ENCODE measurements at places on chromosomes 13 and 19.

DNA sequence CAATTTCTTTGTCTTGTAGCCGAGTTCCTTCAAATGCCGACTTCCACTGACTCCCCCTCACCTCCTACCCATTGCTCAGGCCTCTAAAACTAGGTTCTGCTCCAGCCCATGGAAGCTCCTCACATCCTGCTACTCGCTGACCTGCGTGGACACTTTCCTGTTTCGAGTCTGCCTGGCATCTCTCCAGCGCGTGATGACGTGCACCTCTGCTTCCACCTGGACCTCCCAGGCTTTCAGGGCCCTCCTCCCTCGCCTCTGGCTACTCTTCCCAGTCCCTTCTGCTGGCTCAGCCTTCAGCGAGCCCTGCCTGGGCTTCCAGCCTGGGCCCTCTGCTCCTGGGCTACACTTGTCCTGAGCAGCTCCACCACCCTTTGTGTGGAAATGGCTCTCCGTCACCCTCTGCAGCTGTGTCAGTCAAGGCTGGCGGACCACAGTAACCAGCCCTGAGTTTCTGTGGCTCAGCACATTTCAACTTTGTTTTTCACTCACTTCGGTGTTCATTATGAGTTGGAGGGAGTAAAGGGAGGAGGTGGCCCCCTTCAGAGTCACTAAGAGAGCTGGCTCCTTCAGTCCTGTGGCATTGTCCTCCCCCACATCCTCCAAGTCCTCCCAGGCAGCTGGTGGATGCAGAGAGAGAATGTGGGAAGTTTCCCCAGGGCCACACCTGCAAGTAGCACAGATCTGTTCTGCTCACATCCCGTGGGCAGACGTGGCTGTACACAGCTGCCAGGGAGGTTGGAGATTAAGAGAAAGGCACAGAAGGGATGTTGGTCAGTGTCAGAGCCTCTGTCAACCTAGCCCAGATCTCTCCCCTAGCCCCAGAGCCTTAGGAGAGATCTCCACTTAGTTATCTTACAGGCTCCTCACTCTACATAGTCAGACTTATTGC lies 49.4 kb downstream of the SERP2 start:
- DNase-seq, result no peak

DNA sequence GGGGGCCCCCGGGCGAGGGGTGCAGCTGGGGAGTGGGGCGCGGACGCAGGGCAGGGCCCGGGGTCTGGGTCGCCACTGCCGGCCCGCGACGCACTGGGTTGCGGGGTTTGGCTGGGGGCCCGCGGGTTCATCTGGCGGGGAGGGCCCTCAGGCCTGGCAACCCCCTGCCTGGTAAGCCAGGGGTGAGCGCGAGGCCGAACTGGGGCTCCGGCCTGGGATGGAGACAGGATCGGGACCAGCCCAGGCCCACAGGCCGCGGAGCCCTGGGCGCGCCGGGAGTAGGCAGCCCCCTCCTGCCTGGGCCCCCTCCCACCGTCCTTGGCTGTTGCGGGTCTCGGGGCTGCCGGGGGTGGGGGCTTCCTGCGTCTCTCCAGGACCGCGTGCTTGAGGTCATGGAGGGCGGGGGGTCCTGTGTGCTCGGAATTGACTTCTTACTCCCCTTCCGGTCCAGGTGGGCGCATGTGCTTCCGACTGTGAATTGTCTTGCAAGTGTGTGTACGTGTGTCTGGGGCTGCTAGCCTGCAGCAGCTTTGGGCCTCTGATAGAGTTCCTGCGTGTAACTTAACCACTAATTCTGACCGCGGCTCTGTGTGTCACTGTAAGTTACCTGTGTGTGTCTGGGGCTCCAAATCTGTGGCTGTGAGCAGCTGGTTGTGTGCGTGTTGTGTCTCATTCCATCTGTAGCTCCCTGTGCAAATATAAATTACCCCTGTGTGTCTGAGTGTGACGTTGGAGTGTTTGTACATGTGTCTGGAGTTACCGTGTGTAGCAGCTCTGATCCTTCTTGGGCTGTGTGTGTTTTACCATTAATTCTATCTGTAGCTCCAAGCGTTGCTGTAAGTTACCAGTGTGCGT lies 751 bp downstream of the GRAMD1A start:
- peak; percentile 75 for DNase-seq

GRCh38 chr19:33905473-33905936 lies 108.8 kb downstream of the KCTD15 start:
- DNase-seq, result no peak

GRCh38 chr13:20369886-20370361 lies 137.8 kb upstream of the GJB6 start:
- no peak for DNase-seq

DNA sequence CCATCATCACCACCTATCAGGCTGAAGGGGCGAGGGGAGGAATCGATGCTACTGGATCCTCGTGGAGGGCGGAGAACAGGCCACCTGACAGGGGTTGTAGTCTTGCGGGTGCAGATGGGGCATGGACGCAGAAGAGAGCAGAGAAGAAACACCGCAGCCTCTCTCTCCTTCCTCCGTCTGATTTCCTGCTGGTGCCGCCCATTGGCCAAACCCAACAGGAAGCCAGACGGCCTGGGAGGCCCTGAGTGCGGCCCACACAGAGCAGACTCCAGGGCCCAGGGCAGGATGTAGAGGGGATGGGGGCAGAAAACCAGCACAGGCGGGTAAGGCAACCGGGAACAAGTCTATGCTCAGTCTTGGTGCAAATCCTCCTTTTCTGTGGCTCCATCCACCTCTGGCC lies 15.4 kb downstream of the CEBPA start:
- no peak for DNase-seq

DNA sequence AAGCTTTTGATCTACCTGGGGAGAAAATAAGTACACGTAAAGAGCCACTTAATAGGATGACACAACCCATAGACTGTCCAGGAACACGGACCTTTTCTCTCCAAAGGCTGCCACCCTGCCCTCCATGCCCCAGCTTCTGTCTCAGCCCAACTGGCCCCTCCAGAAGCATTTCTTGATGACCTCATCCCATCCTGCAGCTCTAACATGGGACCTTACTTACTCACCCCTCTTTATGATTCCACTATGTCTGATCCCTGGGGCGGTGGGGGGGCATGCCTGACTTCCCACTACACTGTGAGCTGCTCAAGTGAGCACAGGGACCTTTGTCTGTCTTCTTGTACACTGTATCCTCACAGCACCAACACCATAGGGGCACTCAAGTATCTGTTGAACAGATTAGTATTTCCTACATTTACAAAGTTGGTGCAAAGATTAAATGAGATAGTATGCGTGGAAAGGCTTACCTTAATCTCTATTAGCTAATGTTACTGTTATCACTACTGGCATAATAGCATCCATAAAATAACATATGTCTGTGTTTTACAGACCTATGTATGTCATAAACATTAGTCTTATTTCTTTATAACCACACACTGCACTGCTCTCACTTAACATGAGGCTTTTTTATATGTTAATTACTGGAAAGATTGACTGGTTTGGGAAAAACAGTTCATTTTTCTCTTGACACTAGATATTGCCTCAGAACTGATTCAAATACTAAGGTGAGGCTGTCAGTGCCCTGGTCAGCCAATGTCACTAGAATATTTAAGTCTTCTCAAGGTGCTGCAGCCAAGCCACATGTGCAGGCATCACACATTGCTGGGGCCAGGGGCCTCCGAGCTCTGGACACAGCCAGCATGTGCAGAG lies 100.9 kb downstream of the FOXO1 start:
- DNase-seq, result no peak

GRCh38 chr19:10921199-10921909 lies 7.1 kb downstream of the YIPF2 start:
- DNase-seq, result no peak

DNA sequence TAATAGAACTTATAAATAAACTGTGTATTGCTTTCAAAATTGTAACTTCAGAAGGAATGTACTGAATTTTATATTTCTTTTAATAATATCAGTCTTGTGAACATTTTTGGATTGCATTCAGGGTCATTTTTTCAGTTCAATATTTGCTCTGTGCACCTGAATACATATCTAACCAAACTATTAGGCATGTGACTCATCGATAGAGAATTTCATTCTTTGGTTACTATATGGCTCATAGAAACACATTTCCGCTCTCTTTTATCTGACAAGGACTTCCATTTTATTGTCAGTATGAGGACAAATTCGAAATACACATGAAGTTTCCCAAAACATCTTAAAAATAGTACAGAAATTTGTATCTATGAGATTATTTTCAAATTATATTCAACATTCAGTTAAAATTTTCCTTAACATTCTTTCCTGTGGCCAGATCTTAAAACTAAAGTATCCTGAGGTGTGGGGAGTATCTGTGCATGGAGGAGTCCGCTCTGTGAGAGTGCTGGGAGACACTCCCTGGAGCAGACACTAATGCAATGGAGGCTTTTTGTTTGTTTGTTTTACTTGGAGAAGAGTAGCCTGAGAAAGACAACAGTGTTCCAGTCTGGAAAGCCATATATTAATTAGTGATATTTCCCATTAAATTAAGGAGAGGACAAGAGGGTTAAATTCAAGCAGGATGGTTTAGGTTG lies 483.6 kb downstream of the PCDH20 start:
- DNase-seq, result no peak

- DNase-seq, result no peak
These were observed 7.7 kb downstream of the PLEKHJ1 start for GRCh38 chr19:2228157-2229030.

- no peak for DNase-seq
These were observed 661.3 kb upstream of the KLF12 start for GRCh38 chr13:74795526-74795925.

DNA sequence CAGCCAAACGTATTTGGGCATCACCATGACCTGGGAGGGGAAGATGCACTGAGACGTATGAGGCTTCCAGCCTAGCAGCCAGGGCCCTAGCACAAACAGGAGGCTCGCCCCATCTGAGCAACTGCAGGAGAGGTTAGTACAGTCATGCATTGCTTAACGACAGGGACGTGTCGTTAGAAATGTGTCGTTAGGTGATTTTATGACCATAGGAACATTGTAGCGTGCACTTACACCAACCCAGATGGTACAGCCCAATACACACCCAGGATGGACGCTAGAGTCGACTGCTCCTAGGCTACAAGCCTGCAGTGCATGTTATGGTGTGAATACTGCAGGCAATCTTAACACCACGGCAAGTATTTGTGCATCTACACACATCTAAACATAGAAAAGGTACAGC lies 9.3 kb downstream of the CD177 start:
- DNase-seq, result no peak

- DNase-seq, result no peak
These were observed 178.5 kb downstream of the PRR20E start for GRCh38 chr13:57345526-57345925.

DNA sequence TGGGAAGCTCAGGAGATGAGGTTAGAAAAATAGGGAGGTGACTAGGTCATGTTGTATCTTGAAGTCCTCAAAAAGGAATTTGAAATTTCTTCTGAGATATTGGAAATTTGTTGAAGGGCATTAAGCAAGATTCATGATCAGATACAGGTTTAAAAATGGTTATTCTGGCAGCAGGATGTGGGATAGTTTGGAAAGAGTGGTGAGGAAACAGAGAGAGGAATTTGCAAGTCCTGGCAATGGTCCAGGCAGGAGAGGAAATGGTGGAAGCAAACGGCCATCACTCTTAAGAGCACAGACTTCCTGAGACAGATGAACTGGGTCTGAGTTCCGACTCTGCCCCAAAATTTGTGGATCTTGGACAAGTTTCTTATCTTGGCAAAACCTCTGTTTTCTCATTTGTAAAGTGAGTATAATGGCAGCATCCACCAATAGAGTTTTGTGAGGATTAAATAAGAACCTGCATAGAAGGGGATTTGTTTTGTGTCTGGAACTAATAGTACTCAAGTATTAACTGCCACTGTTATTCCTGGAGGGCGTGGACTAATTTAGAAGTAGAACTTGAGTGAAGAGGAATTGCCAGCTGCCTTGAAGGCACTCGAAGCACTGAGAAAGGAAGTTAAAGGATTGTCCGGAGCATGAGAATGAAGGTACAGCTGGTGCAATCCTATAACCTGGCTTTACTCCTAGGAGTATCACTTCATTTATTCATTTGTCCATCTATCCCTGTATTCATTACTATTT lies 99.6 kb downstream of the CCNA1 start:
- DNase-seq, result no peak

- DNase-seq, result no peak
These were observed 710.9 kb upstream of the SPRY2 start for GRCh38 chr13:81051873-81052272.

- DNase-seq, result no peak
These were observed 30.4 kb downstream of the COMP start for GRCh38 chr19:18760440-18761383.

DNA sequence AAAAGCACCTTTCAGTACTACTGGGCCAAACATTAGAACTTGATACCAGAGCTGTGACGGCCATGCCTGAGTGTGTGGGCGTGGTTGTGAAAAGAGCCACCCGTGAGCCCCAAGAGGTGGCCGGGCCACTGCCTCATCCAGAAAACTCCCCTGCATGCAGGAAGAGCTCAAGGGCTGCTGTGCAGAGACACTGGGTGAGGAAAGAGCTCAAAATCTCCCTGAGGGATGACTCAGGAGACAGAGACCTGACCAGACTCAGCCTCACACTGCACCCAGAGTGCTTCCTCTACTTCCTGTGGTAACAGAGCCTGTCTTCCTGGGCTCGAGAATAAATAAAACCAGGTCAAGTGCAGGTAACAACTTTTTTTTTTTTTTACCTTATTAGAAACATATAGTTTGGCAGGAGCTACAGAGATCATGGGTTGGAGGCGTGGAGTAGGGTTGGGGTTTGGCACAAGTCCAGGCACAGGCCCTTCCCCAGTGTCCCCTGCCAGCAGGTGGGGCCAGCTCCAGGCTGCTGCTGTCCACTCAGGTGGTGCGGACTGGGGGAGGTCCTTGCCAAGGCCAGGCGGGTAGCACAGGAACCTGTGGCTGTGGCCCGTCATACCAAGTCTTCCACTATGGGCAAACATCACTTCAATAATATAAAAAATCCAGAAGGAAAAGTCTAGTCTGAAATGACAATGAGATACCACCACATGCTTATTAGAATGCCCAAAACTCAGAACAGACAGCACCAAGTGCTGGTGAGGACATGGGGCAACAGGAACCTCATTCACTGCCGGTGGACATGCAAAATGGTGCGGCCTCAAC lies 25.5 kb downstream of the ELL start:
- peak; percentile 19 for DNase-seq

- peak; percentile 84 for DNase-seq
These were observed 32.3 kb upstream of the MED4 start for GRCh38 chr13:48126944-48127830.

- DNase-seq, result no peak
These were observed 154.9 kb upstream of the TRPC4 start for GRCh38 chr13:38024431-38024830.

DNA sequence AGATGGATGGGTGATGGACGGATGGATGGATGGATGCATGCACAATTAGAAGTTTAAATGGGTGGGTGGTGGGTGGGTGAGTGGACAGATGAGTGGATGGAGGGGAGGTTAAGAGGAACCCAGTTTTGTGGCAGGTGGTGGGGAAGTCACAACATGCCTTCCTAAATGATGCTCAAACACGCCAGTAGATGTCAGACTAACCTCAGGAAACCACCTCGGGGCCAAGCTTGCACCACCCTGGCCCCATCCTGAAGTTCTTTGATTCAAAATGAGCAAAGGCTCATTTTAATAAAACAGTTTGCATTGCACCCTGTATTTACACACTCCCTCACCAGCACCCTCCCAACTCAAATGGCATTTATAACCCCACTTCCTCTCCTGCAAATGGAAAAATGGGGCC lies 91.4 kb upstream of the CACNA1A start:
- peak; percentile 29 for DNase-seq

GRCh38 chr13:42926555-42926954 lies 65.5 kb downstream of the EPSTI1 start:
- no peak for DNase-seq

GRCh38 chr13:39580881-39581575 lies 22.0 kb downstream of the LHFPL6 start:
- DNase-seq, result no peak

GRCh38 chr13:45108716-45109101 lies 11.6 kb upstream of the GTF2F2 start:
- DNase-seq, result peak; percentile 10

- no peak for DNase-seq
These were observed 1016.0 kb downstream of the UQCRFS1 start for GRCh38 chr19:28196961-28197360.
